Renal cortex interstitium (tissue), 15 donors: ENCODE measurements at places on chromosomes 1 and 21.

DNA sequence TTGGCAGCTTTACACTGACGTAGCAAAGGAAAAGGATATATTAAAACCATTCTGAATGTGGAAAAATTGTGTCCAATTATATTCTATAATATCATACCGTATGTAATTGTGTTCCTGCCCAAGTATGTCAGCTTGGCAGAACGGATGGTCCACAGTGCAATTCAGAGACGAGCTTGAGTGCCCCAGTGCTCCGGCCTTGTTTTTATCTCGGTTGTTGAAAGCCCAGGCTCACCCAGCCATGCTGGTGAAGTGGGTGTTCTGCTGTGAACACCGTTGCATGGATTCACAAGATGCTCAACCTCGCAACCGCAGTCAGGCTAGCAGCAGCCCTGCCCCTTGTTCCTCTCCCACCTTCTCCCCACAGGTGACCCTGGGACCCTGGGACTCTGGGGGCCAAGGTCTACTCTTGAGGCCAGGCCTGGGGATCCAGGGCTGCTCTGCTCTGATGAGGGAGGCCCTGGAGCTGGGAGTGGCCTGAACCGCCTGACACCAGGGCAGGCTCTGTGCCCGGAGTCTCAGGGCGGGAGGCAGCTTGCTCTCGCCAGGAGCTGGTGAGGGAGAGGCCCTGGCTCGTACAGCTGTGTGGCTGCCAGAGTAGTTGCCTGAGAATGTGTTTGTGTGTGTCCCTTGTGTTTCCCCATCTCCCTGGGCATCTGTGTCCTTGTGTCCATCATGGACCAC is 11.2 kb downstream of the PTPRF start:
- no peak for DNase-seq

GRCh38 chr1:170085091-170085490 is 10.6 kb upstream of the KIFAP3 start:
- no peak for DNase-seq

DNA sequence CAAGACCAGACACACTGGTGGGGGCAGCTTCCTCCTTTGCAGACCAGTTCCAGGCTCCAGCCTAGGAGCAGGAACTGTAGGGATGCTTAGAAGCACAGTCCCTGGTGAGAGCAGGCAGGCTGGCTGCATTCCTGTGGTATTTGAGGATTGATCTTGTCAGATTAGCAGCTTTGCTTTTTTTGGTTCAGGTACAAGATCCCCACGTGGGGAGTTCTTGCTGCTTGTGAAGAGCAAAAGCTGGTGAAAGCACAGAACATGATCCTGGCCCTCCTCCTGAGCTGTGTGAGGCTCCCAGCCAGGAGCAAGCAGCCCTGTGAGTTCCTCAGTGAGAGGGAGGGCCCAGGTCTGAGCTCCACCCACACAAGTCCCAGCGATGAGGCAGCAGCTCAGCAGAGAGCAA is 75.3 kb upstream of the ARTN start:
- DNase-seq, result no peak

DNA sequence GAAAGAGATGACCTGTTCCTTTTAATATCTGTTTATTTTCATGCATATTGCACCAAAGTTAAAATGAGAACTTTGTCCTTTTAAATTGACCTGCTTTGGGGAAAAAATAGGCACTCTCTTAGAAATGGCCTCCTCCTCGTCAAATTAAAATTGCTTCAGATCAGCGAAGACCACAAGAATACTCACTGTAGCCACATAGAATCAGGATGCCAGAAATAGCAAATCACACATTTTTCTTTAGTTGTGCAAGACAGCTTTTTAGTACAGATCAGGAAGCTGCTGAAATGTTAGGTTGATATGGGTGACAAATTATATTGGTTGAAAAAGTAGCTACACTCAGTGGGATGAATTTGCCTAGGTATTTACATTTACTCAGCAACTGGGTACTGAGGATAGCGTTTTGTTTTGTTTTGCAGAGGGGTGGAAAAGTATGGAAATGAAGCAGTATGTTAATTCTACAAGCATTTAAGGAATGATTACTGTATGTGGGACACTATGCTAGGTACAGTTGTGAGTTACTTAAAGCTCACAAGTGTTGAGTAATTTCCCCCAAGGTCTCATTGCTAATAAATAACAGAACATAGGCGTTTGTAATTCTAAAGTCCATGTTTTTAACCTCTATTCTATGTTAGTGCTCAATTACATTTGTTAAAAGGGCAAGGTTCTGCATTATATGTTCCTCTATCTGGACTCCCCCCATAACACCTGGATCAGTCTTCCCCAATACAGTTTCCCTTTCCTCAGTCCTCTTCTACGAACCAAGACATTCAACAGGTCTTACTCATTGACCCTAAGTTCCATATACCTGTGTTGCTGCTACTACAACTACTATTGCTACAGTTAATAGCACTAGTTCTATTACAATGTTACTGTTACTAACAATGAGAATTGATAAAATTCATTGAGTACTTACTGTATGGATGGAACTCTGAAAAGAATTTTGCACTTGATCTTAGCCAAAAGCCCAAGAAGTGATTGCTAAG is 99.4 kb upstream of the S1PR1 start:
- DNase-seq, result no peak

GRCh38 chr1:159914252-159915018 is 10.9 kb downstream of the TAGLN2 start:
- DNase-seq, result no peak

DNA sequence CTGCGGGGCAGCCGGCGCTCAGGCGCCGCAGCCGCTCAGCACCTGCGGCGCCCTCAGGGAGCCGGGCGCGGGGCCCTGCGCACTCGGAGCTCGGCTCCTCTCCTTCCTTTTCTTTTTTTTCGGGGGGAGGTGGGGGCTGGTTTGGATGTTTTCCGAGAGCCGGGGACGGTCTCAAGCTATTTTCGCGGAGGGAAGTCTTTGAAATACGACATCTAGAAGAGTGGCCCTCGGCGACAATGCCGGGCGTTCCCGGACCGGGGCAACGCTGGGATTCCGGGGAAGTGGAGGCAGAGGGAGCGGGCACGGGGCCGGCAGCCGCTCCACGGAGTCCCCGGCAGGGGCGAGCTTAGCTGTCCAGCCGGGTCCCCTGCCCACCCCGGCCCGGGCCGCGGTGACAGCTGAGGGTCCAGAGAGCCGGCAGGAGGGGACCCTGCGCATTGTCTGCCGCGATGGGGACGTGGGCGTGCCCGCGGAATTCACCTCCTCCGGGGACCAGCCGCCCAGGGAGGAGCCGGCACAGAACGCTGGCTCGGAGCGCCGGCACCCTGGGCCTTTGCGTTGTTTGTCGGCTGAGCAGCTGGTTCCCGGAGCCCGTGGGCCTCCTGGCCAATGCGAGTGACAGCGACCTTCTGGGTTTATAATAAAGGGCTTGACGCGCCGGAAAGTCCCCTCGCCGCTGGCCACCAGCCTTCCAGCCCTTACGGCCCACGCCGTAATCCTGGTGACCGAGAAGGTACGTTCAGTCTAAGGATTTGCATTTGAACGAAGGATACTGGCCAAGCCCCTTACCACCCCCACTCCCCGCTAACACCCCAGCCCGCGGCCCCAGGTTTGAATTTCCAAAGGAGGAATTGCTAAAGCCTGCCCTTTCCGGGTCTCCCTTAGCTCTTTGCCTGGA is 582 bp downstream of the SLC37A1 start:
- DNase-seq, result no peak

DNA sequence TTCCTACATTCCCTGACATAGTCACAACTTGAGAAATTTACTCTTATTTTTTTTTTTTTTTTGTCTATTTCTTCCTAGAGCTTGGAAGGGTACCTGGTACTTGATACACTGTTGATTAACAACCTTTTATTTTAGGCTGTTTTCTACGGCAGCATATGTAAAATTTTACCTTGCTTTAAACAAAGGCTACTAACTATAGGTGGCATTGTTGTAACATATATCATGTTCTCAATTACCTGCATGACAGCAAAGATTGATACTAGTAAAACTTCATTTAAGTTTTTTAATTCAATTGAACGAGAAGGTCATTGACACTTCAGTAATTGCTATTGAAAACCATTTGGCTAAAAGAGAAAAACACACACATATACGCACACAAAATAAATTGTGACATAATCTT is 238.3 kb upstream of the ESRRG start:
- no peak for DNase-seq

GRCh38 chr1:196777603-196778002 is 3.0 kb downstream of the CFHR3 start:
- no peak for DNase-seq

- DNase-seq, result no peak
Observed at GRCh38 chr1:175183586-175183985, 9.0 kb downstream of the KIAA0040 start.

- no peak for DNase-seq
Observed at GRCh38 chr1:36492491-36492890, 9.8 kb upstream of the CSF3R start.

- DNase-seq, result no peak
Observed at GRCh38 chr1:224223819-224224714, 41.0 kb downstream of the DEGS1 start.

DNA sequence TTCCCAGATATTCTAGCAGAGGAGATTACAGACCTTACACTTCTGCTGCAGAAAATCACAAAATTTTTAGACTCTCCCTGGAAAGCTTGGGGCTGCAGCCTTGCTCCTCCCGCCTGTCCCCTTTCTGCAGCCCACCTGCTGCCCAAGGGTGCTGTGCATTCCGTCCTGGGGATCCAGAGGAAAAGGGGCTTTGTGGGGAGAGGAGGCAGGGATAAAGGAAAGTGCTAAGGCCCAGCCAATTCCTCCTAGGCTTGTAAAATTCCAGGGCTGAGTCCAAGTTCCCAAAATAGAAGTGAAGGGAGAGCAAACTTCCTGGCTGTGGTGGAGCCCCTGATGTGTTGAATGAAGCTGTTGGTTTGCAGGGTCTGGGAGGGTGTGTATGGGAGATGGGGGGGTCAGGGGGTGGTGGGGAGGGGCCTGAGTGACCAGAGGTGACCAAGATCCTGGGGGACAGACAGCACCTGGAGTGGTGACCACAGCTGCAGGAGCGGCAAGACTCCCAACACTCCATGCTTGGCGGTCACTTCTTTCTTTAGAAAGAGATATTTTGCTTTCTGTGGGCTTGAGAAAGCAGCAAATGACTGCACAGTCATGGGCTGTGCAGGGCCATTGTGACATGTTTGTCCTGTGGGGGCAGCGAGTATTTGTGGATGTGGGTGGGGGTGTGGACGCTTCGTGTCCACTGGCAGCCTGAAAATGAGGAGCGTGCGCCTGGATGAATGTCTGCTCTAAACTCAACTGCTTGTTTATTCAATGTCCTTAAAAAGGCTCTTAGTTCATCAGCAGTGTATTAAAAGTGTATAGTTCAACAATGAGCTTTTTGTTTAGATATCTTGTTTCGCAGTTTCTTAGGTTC is 68.4 kb downstream of the TLR5 start:
- DNase-seq, result no peak

GRCh38 chr21:34320011-34320410 is 43.8 kb upstream of the KCNE2 start:
- DNase-seq, result no peak

DNA sequence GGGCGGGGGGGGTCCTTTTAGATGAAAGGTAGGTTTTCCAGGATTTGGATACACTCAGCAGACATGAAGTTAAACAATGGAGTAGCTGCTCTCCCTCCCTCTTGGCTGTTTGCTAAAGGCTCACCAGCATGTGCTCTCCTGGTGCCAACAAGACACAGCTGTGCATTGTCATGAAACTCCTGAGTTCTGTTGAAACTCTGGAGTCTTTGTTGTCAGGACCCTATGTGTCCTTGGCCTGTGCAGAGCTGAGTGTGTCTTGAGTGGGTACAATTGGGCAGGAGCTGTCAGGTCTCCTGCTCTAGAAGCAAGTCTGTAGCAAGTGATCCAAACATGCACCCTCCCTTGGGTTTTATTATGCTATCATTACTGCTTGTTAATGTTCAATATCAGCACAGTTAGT is 12.7 kb downstream of the TBX19 start:
- DNase-seq, result no peak

DNA sequence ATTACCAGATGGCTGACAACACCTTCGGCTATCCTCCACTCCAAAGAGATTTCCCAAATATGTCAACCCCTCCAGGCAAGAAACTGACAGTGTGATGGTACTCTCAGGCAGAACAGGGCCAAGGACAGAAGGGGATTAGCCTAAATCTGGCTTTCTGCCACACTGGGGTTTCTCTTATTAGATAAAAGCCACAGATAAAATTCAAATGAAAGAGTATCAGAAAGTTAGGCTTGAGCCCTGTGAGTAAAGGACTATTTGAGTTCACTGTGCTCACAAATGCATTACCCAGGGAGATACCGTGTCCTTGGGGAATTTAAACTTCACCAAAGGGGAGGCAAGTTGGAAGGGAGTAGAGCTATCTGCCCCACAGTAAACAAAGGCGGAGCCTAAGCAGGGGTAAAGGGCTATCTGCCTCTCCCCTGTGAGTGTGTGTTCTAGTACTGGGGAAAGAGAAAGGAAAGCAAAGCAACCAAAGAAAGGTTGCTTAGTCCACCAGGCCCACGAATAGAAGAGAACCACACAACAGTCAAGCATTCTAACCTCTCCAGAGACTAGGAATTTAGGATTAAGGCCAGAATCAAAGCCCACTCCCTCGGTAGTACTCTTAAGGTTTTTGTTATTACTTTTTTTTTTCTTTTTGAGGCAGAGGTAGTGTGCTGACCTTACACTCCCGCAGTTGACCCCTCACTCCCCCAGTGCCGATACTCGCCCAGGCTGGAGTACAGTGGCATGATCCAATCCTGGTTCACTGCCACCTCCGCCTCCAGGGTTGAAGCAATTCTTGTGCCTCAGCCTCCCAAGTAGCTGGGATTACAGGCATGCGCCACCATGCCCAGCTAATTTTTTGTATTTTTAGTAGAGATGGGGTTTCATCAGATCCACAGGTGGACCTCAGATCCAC is 12.7 kb downstream of the TPM3 start:
- no peak for DNase-seq

DNA sequence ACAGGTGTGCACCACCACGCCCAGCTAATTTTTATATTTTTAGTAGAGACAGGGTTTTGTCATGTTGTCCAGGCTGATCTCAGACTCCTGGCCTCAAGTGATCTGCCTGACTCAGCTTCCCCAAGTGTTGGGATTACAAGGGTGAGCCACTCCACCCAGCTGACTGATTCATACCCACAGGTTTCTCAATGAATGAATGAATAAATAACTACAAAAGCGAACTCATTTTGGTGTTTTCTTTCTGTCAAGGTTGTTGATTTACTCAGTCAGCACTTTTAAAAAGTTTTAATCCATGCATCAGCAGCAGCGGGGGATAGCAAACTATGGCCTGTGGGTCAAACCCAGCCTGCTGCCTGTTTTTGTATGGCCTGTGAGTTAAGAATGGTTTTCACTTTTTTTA is 217.5 kb downstream of the FAF1 start:
- no peak for DNase-seq

- no peak for DNase-seq
Observed at GRCh38 chr1:209625791-209626285, 26.4 kb downstream of the LAMB3 start.
